ENCODE measurements at places on chromosomes 2 and 18. TPM values are rescaled to one million over a fixed set of nuclear protein-coding genes. Genes with fewer than 3 reads are reported as not detected.
A peak's percentile ranks its signal among the peaks of the same experiment; 100 is the strongest.

DNA sequence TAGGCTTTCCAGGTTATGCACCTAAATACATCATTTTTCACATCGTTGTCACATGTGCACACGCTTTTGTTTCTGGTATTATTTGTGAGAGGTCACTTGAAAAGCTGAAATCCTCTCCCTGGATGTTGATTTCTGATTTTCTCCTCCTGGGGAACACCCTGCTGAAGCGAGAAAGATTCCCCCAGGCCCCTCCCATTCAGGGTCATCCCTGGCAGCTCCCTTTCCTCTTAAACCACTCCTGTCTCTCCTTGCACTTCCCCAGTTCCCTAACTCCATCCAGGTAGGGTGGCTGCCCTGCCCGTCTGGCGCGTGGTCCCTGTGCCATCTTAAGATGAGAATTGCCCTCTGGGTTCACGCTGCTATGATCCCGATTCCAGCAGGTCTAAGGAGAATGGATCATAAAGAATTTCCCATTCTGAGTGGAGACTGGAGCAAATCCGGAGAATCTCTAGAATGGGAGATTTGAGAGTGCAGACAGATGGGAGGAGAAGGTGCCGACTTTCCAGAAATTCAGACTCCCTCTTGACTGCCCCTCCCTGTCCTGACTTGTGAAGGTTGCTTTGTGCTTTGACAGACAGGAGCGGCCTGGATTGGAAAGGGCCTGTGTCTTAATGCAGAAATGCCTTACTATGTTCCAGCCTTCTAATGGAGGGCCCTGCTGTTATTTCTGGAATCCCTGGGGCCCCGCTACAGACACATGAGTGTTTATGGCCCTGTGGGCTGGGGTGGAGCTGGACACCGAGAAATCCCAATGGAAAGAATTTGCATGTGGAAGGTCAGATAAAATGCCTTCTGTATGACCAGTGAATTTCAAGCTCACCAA lies 1.3 kb upstream of the YWHAQ start:
- H3K36me3 ChIP-seq, result peaks cover 3% of the 10 kb centered on the region
- H3K4me3 ChIP-seq, result no peak overlapping the region
- peak overlapping the region; percentile 94 for H3K27ac ChIP-seq
- no peaks in the 10 kb centered on the region for H3K27me3 ChIP-seq

DNA sequence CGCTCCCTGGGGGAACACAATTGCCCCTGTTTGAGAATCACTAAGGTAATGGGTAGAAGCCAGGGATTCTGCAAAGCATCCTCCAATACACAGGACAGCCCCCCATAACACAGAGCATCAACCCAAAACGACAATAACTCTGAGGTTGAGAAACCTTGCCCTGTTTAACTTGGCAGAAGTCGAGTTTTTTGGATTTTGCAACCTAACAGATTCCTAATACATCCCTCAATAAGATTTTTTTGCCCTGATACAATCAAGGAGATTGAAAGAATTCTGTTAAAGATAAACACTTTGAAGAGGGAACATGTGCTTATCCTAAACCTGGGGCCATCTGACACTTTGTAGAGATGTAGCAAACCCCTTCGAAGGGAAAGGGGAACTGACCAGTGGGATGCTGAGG lies 92.5 kb upstream of the ZNF532 start:
- peaks cover 4% of the 10 kb centered on the region for H3K27me3 ChIP-seq
- H3K4me1 ChIP-seq, result no peaks in the 10 kb centered on the region
- no peak overlapping the region for H3K27ac ChIP-seq

DNA sequence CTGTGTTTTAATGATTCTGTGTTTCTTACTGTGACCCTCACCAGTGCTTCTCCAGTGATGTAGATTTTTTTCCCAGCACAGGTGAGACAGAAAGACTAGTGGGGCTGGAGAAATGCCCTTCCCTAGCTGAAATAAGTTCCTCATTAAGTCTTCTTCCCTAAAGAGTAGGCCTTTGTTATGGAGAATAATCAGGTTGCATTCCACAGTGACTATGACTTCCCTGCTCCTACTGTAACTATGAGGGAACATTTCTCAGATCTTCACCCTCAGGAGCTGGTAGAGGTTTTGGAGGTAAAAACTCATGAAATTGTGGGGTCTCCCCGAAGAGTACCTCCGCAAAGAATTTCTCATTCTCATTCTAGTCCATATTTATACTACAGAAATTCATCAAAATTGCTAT lies 286.2 kb downstream of the GRB14 start:
- no peak overlapping the region for H3K4me3 ChIP-seq
- H3K36me3 ChIP-seq, result no peaks in the 10 kb centered on the region

GRCh38 chr2:116489944-116490343 lies 1324.5 kb upstream of the DDX18 start:
- H3K27me3 ChIP-seq, result no peaks in the 10 kb centered on the region
- H3K4me1 ChIP-seq, result no peaks in the 10 kb centered on the region
- no peaks in the 10 kb centered on the region for H3K36me3 ChIP-seq
- no peak for DNase-seq
- no peak overlapping the region for H3K27ac ChIP-seq

GRCh38 chr2:58601017-58601416 lies 359.9 kb upstream of the FANCL start:
- H3K4me1 ChIP-seq, result no peaks in the 10 kb centered on the region
- no peaks in the 10 kb centered on the region for H3K36me3 ChIP-seq
- H3K27ac ChIP-seq, result no peak overlapping the region
- H3K4me3 ChIP-seq, result no peak overlapping the region

The C2orf66 gene
- total RNA-seq, result not detected

Measured in naive thymus-derived CD4-positive, alpha-beta T cell (primary cell).